ENCODE measurements at places on chromosomes 2 and 18. TPM values are rescaled to one million over a fixed set of nuclear protein-coding genes. Genes with fewer than 3 reads are reported as not detected.
A peak's percentile ranks its signal among the peaks of the same experiment; 100 is the strongest.

Gene PELI1
- total RNA-seq, result 32.5 TPM

Gene SIGLEC15
- not detected for total RNA-seq

GRCh38 chr2:72859831-72860262 lies 27.4 kb upstream of the SPR start:
- no peak for DNase-seq

DNA sequence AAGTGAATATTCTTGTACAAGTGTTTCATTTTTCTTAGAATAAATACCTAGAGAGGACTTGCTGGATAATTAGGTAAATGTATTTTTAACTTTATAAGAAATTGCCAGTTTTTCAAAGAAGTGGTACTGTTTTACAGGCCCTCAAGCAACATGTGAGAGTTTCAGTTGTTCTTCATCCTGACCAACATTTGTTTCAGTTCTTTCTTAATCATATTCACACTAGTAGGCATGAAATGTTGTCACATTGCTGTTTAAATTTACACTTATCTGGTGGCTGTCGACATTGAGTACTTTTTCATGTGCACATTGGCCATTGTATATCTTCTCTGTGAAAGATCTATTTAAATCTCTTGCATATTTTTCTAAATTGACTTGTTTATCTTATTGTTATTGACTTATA lies 178.1 kb downstream of the ACOXL start:
- DNase-seq, result no peak

Gene SLC66A3
- 32.5 TPM for total RNA-seq

- DNase-seq, result no peak
These were observed 249.7 kb downstream of the SP3 start for GRCh38 chr2:173715441-173715840.

Gene CHST9
- under 0.01 TPM for total RNA-seq

Gene IL36RN
- not detected for total RNA-seq

- no peak for DNase-seq
These were observed 150.2 kb upstream of the SPATS2L start for GRCh38 chr2:200156166-200156835.

DNA sequence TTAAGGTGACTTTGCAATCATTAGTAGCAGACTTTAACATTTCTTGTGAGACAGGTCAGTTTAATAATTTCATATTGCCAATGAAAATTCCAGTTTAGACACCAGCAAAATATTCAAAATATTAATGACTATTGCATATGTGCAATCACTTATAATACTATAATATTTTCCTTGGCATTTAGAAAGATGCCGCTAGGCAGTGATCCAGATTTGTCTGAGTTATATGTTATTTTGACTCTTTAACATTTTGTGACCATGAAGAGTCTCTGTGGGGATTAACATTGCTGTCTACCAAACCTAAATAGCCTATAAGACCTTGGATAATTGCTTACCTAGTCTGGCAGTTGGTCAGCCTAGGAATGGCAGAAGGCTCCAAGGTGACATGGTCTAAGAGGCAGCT lies 389.6 kb downstream of the THSD7B start:
- no peak for DNase-seq

GRCh38 chr2:222706616-222707015 lies 35.2 kb downstream of the MOGAT1 start:
- no peak for DNase-seq

- DNase-seq, result no peak
These were observed 89.5 kb upstream of the LMAN1 start for GRCh38 chr18:59448546-59448945.

GRCh38 chr2:105697781-105698449 lies 46.8 kb upstream of the NCK2 start:
- no peak for DNase-seq

- DNase-seq, result no peak
These were observed 4.9 kb upstream of the IMP4 start for GRCh38 chr2:130337735-130338325.

GRCh38 chr2:17976871-17977746 lies 98.6 kb downstream of the KCNS3 start:
- DNase-seq, result no peak

- DNase-seq, result no peak
These were observed 45.5 kb upstream of the CAB39 start for GRCh38 chr2:230666885-230667712.

GRCh38 chr2:45890819-45891218 lies 239.3 kb downstream of the PRKCE start:
- no peak for DNase-seq

DNA sequence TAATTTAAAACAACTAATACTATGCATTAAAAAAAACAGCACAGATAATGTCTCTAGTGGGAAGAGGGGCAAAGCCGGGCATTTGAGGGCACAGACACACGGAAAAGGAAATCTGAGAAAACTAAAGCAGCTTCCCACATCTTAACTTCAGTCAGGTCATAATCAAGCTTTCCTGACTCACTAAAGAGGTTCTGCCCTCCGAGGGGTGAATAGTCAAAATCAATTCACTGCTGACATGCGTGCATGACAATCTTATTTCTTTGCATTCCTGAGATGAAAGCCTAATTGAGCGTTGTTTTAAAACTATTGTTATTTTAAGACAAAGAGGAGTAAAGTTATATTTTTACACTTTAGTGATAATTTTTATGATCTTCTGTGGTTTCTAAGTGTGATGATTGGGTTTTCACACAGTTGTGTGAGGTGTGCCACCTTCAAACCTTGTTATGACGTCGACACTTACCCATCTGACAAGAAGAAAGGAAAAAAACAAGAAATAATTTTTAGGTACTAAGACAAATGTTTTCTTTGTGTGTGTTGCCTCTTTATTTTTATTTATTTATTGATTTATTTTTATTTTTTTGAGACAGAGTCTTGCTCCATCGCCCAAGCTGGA lies 90.9 kb downstream of the GATA6 start:
- no peak for DNase-seq

- no peak for DNase-seq
These were observed 37.1 kb downstream of the PIEZO2 start for GRCh38 chr18:11112286-11112685.

Gene LIPG
- 1.2 TPM for total RNA-seq

Gene RAB6C
- total RNA-seq, result 0.19 TPM

DNA sequence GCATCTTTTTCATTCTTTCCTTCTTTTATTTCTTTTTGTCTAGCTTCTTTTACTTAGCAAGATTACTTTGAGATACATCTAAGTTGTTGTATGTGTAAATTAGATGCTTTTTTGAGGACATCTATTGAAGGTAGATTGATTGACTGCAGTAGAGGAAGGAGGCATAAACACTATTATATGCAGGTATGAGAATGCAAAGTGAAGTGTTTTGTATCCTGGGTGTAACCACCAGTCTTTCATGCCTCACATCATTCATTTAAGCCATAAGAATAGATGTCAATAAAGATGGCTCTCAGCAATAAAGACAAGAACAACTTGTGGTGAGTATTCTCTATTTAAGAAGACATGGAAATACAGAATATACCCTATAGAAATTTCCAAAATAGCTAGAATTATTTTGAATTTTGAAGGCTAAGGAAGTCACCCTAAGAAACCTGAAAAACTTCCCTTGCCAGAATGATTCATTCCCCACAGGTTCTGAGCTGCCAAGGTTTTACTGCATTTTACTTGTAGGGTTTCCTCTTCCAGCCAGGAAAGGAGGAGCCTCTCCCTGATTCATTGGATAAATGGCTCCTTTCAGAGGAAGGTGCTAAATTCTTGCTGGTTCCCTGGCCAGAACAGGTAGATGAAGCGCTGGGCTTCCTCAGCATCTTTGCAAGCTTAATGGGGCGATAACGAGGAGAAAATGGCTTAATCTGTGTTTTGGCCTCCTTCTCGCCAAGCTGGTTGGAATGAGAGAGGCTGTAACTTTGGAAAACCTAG lies 279.8 kb upstream of the SLC14A2 start:
- no peak for DNase-seq

DNA sequence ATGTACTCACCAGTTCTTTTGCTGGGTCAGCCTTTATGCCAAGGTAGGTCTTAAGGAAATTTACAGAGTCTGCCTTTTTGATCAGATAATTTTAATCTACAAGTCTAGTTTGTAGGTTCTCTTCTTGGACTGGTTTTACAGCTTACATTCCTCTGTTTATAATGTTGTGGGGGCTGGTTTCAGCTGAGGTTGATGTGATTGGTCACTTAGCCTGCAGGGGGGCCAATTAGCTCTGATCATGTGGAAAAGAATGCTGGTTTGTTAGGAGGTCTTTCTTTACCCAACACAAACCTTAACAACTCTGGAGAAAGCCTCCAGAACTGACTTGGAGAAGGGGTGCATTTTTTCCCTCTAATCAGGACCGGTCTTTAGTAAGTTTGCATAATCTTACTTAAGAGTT lies at the start of gene KCNJ13:
Gene KCNJ13 (minus strand): TSS at position 131 of the 400 bp plus-strand sequence. CDS start 5,203 bp downstream, outside the sequence.
- DNase-seq, result no peak

DNA sequence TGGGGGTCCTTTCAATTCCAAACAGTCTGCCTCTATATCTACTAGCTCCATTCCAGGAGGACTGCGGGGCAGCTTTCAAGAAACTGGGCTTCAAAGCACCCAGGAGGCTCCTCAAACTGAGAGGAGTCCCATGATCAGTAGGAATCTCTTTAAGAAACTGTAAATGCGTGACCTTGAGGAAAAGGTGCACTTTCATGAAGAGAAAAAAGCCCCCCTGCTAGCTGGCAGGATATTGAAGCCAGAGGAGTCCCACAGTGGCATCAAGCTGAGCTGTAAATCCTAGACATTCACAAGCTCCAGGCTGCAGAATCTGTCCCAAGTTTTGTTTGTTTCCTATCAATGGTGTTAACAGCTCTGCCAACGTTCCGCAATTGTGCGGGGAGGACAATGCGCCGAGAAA lies 790.1 kb downstream of the SLC4A3 start:
- no peak for DNase-seq

Gene MTCL1
- 2.0 TPM for total RNA-seq

DNA sequence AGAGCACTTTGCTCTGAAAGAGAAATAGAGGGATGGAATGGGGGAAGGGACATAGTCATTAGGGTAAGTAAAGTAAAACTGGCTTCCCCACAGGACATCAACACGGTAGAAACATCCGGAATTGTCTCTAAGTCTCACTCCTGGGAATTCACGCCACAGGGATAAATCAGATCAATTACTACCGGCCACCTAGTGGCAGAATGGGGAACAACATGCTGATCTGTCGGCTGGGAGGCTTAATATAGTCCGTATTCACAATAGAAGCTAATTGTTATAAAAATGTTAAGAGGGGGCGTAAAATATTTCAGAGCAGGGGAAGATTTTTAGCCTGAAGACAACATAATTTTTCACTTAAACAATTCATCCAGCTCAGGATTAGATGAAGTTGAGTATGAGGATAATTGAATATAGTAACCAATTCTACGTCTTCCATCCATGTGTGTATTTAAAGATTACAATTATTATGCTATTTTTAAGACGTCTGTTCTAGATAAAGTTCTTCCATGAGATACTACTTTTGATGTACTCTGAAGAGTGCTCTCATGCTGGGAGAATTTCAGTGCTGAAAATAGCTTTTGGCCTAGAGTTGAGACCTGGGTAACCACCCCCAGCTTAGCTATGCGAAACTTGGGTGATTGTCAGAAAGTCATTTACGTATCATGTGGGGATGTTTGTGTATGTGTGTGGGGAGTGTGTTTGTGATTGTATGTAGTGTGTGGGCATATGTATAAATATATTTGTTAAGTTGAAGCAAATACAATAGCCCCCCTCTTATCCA lies 65.7 kb downstream of the LRRTM1 start:
- peak; percentile 44 for DNase-seq

Gene CCBE1
- total RNA-seq, result 1.3 TPM

Gene CENPA
- 0.46 TPM for total RNA-seq

- DNase-seq, result no peak
These were observed 37.5 kb upstream of the SCN9A start for GRCh38 chr2:166413255-166413654.

DNA sequence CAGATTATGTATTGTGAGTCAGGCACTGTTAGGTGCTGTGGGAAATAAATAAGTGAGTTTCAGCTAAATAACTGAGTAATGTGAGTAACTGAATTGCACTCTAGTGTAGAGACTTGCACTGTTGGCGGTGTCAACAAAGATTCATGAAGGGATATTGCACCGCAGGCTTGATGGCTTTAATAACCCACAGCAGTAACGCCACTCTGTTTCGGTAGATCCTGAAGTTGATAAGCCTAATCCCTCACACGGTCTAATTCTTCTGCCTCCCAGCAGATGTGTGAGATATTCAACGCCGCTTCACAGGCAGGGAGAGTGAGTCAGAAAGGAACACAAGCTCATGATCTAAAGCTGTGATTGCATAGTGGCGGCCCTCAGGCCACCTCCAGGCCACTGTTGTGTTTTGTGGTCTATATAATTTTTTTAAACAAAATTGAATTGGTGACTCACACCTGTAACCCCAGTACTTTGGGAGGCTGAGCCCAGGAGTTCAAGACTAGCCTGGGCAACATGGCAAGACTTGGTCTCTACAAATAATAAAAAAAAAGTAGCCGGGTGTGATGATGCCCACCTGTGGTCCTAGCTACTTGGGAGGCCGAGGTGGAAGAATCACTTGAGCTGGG lies 94.3 kb downstream of the LIPG start:
- no peak for DNase-seq

Gene SERPINB3
- not detected for total RNA-seq

Gene CYB5A
- total RNA-seq, result 258 TPM

DNA sequence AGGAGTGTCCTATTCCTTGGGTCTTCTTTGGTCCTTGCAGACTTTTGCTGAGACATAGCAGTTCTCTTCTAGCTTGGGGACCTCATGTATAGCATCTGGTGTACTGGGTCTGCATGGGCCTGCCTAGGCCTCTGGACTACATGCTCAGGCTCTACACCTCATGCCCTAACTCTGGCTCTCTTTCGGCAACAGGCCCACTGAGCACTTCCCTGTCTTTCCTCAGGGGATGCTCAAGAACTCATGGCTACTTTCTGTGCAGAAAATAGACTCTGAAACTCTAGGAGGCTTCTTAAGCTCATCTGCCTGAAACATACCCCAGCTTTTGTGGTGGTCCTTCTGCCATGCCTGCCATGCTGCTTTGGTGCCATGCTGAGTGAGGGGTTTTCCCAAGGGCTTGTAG lies 21.5 kb upstream of the CPS1 start:
- no peak for DNase-seq

GRCh38 chr18:3110034-3110752 lies 97.2 kb upstream of the LPIN2 start:
- DNase-seq, result no peak

- DNase-seq, result no peak
These were observed 140.3 kb upstream of the RASGRP3 start for GRCh38 chr2:33336036-33336625.

- DNase-seq, result peak; percentile 35
These were observed 18.4 kb upstream of the SLC20A1 start for GRCh38 chr2:112627060-112628040.

DNA sequence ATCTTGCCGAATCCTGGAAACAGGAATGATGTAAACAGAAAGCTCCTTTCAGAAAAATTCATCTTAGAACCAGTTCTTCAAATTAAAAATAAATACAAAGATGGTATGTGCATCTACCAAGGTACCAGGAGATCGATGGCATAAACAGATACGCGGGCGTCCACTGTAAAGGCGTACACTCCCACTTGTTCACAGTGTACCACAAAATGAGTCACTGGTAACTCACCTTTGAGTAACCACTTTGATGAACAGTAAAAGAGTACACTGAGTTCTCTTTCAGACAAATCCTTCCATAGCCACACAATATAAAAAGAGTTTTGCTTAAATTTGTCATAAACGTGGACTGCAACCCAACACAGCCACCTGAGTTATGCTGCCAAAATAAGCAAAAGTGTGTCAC lies 128.3 kb downstream of the DNER start:
- no peak for DNase-seq
